Islet precursor cell (in vitro differentiated cells): ENCODE measurements at places on chromosomes 3 and 15.

DNA sequence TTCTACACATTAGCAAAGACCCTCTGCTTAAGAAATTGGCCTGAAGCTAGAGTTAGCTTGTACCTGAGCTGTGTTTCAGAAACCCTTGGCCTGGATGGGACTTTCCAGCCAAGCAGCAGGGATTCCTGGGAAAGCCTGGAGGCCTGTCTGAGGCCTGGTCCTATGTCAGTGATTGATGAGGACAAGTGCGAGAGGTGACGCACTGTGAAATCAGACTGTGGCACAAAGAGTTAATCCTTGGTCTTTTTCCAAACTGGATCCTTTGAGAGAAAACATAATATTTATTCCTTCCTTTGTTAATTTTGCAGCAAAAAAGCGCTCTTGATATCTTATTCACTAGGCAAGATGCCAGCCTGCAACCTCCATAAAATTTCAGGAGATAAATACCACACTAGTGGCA is 225.0 kb upstream of the ATP11B start:
- DNase-seq = peak; percentile 65

GRCh38 chr15:71603379-71603778 is 207.0 kb upstream of the NR2E3 start:
- no peak for DNase-seq

- no peak for DNase-seq
Measured at GRCh38 chr15:27784107-27784506, 315.0 kb downstream of the OCA2 start.

DNA sequence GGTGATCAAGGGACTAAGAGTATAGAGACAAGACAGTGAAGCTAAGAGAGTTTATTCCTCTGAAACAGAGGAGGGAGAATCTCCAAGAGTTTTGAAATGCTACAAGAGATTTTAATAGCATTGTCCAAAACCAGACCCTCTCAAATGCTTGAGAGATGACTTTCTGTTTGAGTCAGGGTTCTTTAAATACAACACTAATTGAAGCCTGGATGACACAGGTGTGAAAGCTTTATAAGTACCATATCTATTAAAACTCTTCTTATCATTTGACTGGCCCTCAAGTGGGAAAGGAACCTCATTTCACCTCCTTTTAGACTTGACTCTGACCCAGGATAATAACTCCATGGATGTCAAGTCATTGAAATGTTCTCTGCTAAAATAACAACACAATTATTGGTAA is 5.6 kb downstream of the COL8A1 start:
- DNase-seq = no peak

DNA sequence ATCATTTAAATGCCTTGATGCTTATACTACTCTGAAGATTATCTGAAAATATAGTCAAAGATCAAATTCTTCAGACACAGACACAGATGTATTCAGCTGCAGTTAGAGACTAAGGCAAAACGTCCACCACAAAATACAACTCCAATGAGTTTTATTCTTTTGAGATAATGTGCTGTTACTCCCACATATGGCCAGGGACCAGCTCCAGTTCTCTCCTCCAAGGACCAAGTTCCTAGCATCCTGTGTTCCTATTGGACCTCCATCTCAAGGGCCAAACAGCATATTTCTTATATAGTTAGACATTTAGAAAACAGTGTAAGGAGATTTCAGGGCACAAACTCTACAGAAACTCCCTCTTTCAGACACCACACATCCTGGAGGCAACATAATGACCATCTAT is 27.1 kb downstream of the IP6K1 start:
- DNase-seq = no peak

- no peak for DNase-seq
Measured at GRCh38 chr3:57927916-57928315, 80.3 kb upstream of the FLNB start.

GRCh38 chr3:153127788-153128187 is 34.2 kb upstream of the RAP2B start:
- DNase-seq = no peak

DNA sequence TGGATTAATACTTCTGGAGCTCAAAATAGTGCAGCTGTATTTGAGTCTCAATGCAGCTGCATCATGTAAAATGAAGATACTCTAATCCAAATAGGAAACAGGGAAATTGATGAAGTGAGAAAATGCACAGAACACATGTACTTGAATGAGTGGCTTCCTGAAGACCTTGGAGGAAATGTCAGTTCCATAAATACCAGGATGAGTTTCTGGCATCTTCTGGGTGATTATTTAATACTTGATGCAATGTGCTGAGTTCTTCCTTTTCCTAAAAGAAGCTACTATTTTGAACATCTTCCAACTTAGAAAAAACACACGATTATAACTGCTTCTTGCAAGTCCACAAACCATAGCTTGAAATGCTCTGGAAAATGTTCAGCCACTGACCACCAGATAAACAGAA is 162.8 kb downstream of the SLC9A9 start:
- no peak for DNase-seq

DNA sequence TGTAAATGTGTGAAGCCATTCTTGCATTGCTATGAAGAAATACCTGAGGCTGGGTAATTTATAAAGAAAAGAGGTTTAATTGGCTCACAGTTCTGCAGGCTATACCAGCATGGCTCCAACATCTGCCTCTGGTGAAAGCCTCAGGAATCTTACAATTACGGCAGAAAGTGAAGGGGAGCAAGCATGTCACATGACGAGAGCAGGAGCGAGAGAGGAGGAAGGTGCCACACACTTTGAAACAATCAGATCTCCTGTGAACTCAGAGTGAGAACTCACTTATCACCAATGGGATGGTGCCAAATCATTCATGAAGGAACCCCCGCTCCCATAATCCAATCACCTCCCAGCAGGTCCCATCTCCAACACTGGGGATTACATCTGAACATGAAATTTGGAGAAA is 213.6 kb upstream of the TSC22D2 start:
- no peak for DNase-seq

- peak; percentile 20 for DNase-seq
Measured at GRCh38 chr3:128922804-128923459, 43.5 kb downstream of the ACAD9 start.

DNA sequence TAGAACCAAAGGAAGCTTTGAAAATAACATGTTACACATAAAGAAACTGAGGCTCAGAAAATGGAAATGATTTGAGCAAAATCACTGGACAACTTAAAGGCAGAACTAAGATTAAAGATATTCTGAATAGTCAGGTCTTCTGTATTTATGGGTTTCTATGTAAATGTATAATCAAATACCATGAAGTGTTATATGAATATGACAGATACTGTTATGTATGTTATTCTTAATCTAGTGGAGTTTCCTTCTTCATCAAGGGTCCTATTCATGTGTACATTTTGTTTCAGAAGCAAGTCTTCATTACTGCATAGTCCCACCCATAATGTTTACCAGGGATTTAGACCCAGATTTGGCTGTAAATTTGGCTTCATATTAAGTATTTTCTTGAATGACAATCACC is 470.9 kb upstream of the TPRG1 start:
- no peak for DNase-seq

DNA sequence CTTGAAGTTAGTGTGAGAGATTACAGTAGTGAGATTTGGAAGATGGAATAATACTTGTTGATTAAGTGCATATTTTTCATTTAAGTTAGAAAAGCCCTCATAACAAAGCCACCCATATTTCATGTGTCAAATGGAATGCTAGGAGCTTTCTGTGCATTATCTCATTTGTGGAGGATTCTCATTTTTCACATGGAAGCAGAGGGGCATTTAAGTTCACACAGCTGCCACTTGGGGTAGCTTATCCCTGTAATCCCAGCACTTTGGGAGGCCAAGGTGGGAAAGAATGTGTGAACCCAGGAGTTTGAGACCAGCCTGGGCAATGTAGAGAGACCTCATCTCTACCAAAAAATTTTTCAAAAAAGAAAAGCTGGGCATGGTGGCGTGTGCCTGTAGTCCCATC is 55.2 kb downstream of the RAB7A start:
- no peak for DNase-seq

DNA sequence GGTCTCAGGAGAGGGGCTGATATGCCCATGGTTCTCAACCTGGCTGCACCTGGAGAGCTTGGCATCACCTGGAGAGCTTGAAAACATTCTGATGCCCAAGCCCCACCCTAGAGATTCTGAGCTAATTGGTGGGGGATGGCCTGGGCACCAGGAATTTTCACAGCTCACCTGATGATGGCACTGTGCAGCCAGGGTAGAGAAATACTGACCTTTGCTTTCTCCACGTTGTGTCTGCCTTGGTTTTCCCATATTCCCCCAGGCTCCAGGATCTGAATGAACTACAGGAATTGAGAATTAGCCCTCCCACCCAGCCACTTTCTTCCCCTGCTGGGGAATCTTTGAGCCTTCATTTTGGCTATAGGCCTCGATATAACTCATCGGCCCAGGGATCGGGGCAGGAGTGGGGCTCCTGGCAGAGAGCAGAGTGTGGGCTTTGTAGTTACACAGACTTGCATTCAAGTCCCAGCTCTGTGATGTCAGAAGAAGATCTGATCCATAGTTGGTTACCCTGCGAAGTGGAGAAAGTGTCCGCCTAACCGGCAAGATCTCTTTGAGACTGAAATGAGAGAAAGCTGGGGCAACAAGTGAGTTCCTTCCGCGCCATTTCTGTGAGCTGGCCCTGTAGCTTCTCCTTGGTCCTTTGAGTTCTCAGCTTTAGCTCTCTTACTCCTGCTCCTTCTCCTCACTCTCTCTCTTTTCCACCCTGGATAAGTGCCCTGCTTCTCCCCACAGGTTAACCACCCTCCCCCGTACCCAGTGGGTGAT is 33.1 kb upstream of the UBE2Q2 start:
- peak; percentile 74 for DNase-seq

- DNase-seq = no peak
Measured at GRCh38 chr3:23713641-23714040, 92.1 kb upstream of the UBE2E1 start.

- DNase-seq = no peak
Measured at GRCh38 chr15:89112341-89112971, 24.2 kb downstream of the ABHD2 start.

DNA sequence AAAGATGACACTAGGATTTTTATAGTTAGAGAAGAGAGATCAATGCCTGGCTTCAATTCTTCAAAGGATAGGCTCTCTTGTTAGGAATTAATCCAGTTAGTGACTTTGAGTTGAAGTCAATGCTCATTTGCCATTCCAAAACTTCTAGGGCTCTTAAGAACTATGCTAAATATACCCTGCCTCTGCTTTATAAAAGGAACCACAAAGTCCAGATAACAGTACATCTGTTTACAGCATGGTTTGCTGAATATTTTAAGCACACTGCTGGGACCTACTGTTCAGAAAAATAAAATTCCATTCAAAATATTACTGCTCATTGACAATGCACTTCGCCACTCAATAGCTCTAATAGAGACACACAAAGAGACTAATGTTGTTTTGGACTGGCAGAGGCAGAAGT is 786.6 kb upstream of the DPPA4 start:
- DNase-seq = no peak

- no peak for DNase-seq
Measured at GRCh38 chr3:159169828-159170227, 368.0 kb downstream of the MFSD1 start.

DNA sequence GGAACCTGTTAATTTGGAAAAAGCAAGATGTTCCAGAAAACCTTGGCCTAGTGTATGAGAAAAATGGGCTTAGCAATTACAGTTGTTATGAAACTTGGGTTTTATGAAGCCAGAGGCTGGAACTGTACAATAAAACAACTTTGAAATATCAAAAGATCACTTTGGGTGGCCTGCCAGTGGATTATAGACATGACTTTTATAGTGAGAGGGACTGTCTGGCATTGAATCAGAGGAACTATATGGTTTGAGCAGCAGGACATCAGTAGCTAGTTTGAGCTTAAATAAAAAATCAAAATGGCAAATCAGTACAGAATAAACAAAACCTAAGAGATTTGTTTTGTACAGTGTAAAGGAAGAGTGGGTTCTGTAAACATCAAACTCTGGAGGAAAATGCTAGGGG is 115.0 kb upstream of the PTPRG start:
- no peak for DNase-seq

DNA sequence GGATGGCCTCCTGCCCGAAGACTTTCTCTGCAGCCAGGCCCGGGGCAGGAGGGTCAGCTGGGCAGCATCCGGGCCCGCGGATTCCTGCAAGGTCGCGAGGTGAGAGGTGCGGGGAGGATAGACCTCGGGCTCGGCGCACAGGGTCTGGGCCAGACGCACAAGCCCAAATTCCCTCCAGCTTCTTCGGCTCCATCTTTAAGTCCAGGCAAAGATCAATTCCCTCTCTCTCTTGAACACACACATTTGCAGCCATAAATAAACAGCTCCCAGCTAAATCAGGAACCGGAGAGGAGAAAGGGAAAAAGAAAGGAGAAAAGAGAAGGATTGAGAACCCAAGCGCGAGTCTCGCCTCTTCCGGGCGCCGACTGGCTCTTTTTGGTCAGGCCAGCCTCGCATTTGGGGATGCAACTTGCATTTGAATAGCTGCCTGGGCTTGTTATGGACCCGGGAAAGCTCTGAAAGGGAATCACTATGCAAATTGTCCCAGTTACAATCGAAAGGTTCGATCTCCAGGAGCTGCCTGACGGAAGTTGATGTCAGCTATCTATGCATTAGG is 14.5 kb upstream of the ONECUT1 start:
- DNase-seq = peak; percentile 56

- no peak for DNase-seq
Measured at GRCh38 chr3:73839032-73839431, 214.3 kb upstream of the PDZRN3 start.

GRCh38 chr3:183123891-183124290 is 24.6 kb upstream of the MCCC1 start:
- no peak for DNase-seq

GRCh38 chr3:3160826-3161225 is 18.7 kb downstream of the CRBN start:
- no peak for DNase-seq

GRCh38 chr15:51348688-51349087 is 7.2 kb downstream of the GLDN start:
- DNase-seq = no peak

DNA sequence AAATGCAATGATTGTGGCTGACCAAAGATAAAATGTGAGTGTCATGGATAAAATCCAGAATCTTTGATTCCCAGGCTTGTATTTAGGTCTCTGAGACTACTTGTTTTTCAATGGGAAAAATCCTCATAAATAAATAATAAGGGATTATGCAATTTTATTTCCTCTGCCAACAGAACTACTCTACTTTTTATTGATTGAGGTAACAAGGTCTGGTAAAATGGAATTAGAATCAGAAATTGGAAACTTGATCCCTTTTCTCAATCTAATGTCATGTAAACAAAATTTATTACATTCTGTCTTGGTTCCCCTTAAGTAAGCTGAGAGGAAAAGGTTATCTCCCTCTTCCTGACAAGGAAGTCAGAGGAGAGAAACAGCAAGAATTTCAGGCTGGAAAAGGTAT is 48.3 kb upstream of the CCDC50 start:
- no peak for DNase-seq

GRCh38 chr15:85008474-85009260 is 27.0 kb downstream of the PDE8A start:
- no peak for DNase-seq

GRCh38 chr3:111547631-111548030 is 5.6 kb downstream of the CD96 start:
- DNase-seq = no peak

- no peak for DNase-seq
Measured at GRCh38 chr15:74847432-74847831, 4.5 kb upstream of the ULK3 start.

- DNase-seq = no peak
Measured at GRCh38 chr3:88038566-88038965, 20.2 kb downstream of the CGGBP1 start.

- DNase-seq = no peak
Measured at GRCh38 chr3:175770426-175770825, 911.3 kb downstream of the NAALADL2 start.

- no peak for DNase-seq
Measured at GRCh38 chr3:7728566-7729519, 772.8 kb upstream of the LMCD1 start.
